Activated T-helper 17 cell treated with anti-CD3 and anti-CD28 coated beads, Interleukin-2, amount 50 U/mL, for 72 hours (primary cell): ENCODE measurements at places on chromosomes 7 and 10. TPM values are rescaled to one million over a fixed set of nuclear protein-coding genes. Genes with fewer than 3 reads are reported as not detected.

CUEDC2 gene
- total RNA-seq, result 58.5 TPM

GRCh38 chr7:30453921-30454320, 24.7 kb downstream of the NOD1 start:
- no peak for ATAC-seq

NUDT13 gene
- total RNA-seq, result 1.3 TPM

- no peak for ATAC-seq
These were observed 750.1 kb downstream of the MAGI2 start for GRCh38 chr7:78703391-78703790.

ABCB4 gene
- total RNA-seq, result not detected
